ENCODE measurements at places on chromosomes 1 and 21. TPM values are rescaled to one million over a fixed set of nuclear protein-coding genes. Genes with fewer than 3 reads are reported as not detected.

The TGFB2 gene
- polyA plus RNA-seq, result 0.59 TPM

The FAM177B gene
- polyA plus RNA-seq, result 30.0 TPM

The AIDA gene
- 67.1 TPM for polyA plus RNA-seq

The PROK1 gene
- not detected for polyA plus RNA-seq

Measured in IgD-negative memory B cell (primary cell).